ENCODE measurements at places on chromosomes 6 and 20.
A peak's percentile ranks its signal among the peaks of the same experiment; 100 is the strongest.

- DNase-seq = no peak
Observed at GRCh38 chr20:62688083-62688482, 20.6 kb upstream of the NTSR1 start.

- no peak for DNase-seq
Observed at GRCh38 chr6:158496700-158497099, 63.2 kb upstream of the TMEM181 start.

DNA sequence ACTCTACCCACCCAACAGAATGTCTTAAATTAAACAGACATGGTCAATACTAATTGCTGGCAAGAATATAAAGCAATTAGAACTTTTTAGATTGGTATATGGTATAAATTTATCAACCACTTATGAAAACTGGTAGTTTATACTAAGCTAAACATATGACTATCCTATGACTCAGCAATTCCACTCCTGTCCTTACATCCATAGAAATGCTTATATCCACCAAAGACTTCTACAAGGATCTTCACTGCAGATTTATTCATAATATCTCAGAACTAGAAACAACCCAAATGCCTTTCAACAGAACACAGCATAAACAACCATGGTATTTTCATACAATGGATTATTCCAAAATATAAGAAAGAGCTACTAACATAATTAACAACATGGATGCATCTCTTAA is 4.6 kb downstream of the ZNF184 start:
- peak; percentile 2 for DNase-seq

DNA sequence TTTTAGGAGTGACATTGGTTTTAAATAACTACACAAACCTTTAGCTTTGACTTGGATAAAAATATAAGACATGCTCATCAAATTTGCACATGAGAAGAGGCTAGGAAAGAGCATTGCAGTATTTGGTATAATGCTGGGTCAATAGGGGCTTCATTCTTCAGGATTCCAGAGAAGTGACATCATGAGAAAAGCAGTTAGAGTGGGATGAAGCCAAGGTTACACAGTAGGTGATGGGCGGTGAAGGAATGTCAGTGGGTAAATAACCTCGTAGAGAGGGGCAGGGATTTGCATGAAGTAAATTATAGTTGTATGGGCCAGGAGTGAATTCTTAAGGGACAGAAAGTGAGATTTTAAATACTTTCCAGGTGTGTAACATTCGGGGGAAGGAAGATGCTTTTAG is 216.2 kb downstream of the RFPL4B start:
- peak; percentile 90 for DNase-seq

GRCh38 chr6:42790549-42791181 is 8.8 kb downstream of the BICRAL start:
- no peak for DNase-seq

- no peak for DNase-seq
Observed at GRCh38 chr6:36743538-36744303, 46.1 kb downstream of the RAB44 start.

- no peak for DNase-seq
Observed at GRCh38 chr6:234706-235372, 57.4 kb upstream of the DUSP22 start.
